Endothelial cell of umbilical vein (primary cell): ENCODE measurements at places on chromosomes 16 and 17. TPM values are rescaled to one million over a fixed set of nuclear protein-coding genes. Genes with fewer than 3 reads are reported as not detected.

DNA sequence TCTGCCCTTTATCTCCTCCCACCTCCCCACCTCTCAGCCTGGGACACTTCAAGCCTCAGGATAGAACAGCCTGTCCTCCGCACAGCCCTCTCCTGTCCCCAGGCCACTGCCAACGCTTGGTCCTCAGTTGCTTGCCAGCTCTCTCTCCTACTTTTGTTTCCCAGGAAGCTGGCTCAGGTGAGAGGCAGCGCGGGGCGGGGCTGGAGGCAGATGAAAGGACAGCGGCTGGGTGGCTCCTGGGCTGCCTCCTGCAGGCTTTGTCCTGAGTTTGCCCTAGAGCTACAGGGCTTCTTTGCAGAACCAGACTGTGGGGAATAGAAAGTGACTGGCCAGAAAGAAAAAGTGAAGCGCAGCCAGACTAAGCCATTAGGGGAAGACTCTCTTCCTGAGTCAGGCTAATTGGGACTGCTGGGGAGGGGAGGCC, 48.2 kb upstream of the CDC42EP4 start:
- no peak for DNase-seq

DNA sequence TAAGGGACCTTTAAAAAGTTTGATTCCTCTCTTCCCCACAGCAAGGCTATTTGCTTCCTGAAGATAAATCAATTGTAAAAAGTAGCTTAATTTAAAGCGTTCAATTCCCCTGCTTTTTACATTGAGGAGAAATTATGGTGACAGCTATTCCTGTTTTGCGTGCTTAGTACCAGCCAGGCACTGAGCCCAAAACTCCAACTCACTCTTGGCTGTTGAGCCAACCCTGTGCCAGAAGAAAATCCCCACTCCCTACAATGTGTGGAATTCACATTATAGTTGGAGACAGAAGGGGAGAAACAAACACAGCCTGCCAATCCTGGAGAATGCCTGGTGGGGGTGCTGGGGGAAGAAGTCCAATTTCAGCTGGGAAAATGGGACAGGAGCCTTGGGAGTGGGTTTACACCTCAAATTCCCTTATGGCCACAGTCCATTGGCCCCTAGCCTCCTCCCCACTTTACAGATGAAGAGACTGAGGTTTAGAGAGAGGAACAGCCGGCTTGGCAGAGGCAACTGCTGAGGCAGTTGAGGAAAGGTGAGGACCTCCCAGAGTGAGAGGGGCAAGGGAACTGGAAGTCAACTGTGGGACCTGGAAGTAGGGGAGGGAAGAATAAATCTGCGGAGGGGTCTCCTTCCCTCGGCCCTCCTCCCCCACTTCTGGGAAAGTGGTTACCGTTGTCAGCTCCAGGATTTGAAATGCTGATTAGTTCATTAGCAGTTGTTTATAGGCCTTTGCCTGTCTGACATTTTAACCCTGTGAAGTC, 26.1 kb downstream of the CDH1 start:
- no peak for DNase-seq

- peak; percentile 78 for DNase-seq
Measured at GRCh38 chr16:14491861-14492529, 138.1 kb downstream of the PARN start.

- no peak for DNase-seq
Measured at GRCh38 chr17:75681289-75681688, 14.2 kb downstream of the SAP30BP start.

DNA sequence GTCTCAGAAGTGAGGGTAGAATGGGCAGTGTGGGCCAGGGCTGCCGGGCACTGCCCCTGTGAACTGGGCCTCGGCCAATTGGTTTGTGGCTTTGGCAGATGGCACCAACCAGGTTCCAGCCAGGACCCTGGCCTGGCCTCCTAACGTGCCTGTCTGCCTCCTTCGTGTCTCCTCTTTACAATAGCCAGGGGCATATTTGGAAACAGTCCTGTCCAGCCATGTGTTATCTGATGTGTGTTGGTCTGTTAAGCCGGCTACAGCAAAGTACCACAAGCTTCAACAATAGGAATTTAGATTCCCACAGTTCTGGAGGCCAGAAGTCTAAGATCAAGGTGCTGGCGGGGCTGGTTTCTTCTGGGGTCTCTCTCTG, 14.6 kb downstream of the CRISPLD2 start:
- DNase-seq, result no peak

- peak; percentile 91 for DNase-seq
Measured at GRCh38 chr16:11484691-11485258, 101.9 kb downstream of the LITAF start.

- no peak for DNase-seq
Measured at GRCh38 chr17:22265807-22266206, 573.5 kb downstream of the KCNJ18 start.

DNA sequence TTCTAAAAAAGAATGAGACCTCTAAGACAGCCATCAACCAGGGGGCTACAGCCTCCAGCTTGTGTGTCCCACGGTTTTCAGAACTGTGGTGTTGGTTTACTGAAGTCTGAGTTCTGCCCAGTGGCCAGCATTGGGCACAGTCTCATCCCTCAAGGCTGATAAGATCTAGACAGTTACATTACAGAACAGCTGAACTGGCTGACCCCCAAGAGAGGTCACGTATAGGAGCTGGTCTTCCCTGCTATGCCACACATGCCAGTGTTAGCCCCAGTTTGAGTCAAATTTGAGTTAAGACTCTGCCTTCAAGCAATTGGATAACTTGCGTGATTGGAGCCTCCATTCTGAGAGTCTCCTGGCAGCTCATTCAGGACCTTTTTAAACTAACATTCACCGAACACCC, 14.8 kb upstream of the NUP93 start:
- no peak for DNase-seq

GRCh38 chr16:314795-315299, 31.9 kb downstream of the PDIA2 start:
- no peak for DNase-seq

GRCh38 chr17:75508931-75509361, 6.4 kb downstream of the CASKIN2 start:
- DNase-seq, result no peak

- DNase-seq, result no peak
Measured at GRCh38 chr17:81638683-81639082, 1.7 kb downstream of the TSPAN10 start.

- DNase-seq, result no peak
Measured at GRCh38 chr16:10296956-10297340, 88.9 kb upstream of the ATF7IP2 start.

UNC13D gene
- 6.9 and 7.7 TPM in 2 replicates for polyA plus RNA-seq

TUBB3 gene
- polyA plus RNA-seq, result 170 and 214 TPM in 2 replicates

GINS2 gene
- 7.9 and 10.4 TPM in 2 replicates for polyA plus RNA-seq

ACSM2A gene
- 0.03 TPM in 1 of 2 replicates, not detected in the other for polyA plus RNA-seq

C1QL1 gene
- polyA plus RNA-seq, result 0.72 and 0.75 TPM in 2 replicates

C16orf86 gene
- polyA plus RNA-seq, result 0.80 and 0.98 TPM in 2 replicates
